ENCODE measurements at places on chromosomes 16 and 17.

- DNase-seq, result no peak
Measured at GRCh38 chr16:78310990-78311561, 211.6 kb downstream of the WWOX start.

GRCh38 chr16:9091867-9092281, 430 bp downstream of the HAPSTR1 start:
- DNase-seq, result peak; percentile 41

DNA sequence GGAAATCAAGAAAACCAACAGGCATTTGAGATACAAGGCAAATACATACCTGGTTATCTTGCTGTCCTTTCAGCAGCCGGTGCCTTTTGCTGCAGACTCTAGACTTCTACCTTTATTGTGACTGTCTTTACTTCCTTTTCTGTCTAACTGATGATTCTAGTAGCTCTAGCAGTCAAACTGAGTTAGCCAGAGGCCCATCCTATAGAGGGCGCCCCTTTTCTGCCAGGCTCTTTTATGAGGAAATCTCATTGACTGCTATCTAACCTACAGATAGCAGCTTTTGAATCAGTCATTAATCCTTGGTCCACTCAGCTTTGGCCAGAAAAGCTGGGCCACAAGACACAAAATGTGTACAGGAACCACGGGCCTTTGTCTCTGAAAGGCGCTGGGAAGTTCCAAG, 87.5 kb upstream of the WSB1 start:
- no peak for DNase-seq

DNA sequence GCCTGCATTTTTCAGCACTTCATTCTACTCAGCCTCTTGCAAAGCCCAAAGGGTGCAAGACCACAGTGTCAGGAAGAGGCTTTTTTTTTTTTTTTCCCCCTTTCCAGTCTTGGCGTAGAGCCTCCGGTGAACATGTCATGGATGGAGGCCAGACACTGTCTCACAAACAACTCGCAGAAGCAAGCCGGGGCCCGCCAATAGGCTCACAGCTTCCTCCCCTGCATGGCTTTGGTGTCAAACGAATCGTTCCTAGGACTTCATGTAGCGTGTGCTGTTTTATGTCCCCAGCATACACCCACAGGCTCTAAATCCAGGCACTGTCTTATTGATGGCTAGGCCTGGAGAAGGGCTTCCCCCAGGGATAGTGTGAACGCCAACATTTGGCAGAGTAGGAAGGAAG, 457.7 kb upstream of the MAF start:
- no peak for DNase-seq

- peak; percentile 92 for DNase-seq
Measured at GRCh38 chr17:77887464-77888241, 70.8 kb upstream of the TNRC6C start.

DNA sequence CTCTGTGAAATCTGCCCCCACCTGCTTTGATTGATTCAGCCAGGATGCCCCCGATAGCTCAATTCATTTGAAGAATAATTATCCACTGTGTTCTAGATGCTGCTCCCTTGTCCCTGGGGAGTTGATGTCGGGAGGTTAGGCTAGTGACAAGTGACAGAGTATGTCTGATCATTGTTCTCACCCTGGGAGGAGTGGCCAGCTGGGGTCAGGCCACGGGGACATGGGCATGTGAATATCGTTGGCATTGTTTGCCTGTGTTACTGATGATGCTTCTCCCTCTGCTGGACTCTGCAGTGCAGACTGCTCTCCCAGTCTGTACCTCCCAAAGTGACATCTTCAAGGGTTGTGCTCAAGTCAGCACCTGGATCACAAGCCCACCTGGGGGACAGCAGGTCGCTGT, 89.9 kb upstream of the C16orf82 start:
- no peak for DNase-seq

GRCh38 chr16:86630471-86630870, 52.1 kb downstream of the FOXL1 start:
- no peak for DNase-seq

- DNase-seq, result no peak
Measured at GRCh38 chr17:32516940-32517701, 30.3 kb downstream of the CDK5R1 start.

DNA sequence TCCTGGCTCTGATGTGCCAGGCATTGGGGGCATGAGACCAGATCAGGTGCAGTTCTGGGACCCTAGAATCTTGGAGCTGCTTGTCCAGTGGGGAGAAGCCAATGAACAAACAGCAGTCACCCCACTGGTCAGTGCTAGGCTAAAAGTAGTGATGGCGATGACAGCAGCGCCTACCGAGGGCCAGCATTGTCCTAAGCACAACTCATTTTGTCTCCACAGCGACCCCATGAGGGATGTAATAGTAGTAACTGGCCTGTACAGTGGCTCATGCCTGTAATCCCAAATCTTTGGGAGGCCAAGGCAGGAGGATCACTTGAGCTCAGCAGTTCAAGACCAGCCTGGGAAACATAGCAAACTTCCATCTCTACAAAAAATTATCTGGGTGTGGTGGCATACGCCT, 6.2 kb downstream of the SMCR8 start:
- no peak for DNase-seq

DNA sequence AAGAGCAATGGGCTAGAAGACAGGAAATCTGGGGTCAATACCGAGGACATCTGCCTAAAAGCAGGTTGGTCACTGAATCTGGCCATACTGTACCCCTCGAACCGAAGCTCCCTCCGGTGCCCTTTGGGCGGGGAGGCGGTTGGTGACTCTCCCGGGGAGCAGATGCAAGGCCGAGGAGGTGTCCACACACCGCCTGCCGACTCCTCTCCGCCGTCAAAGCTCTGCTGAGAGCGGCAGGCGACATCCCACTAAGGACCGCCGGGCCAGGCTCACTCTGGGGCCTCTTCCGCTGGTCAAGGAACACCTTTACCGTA, 458 bp downstream of the ZNF200 start:
- DNase-seq, result no peak

- no peak for DNase-seq
Measured at GRCh38 chr17:76899414-76899813, 31.2 kb downstream of the MGAT5B start.
